T-helper 17 cell (primary cell): ENCODE measurements at places on chromosomes 2 and 18.

DNA sequence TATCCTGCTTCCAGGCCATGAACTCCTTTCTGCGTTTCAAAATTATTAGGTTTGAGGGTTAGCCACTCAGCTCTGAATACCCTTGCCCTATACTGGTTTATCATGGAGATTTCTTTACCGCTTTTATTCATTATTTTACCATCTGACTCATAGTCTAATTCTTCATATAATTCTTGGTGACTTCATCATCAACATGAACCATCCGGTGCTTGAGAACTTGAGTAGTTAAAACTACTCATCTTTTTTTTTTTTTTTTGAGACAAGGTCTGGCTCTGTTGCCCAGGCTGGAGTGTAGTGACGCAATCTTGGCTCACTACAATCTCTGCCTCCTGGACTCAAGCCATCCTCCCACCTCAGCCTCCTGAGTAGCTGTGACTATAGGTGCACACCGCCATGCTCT lies 94.2 kb upstream of the LHCGR start:
- no peak for DNase-seq

GRCh38 chr2:119122663-119123062 lies 35.9 kb downstream of the C1QL2 start:
- DNase-seq = no peak

DNA sequence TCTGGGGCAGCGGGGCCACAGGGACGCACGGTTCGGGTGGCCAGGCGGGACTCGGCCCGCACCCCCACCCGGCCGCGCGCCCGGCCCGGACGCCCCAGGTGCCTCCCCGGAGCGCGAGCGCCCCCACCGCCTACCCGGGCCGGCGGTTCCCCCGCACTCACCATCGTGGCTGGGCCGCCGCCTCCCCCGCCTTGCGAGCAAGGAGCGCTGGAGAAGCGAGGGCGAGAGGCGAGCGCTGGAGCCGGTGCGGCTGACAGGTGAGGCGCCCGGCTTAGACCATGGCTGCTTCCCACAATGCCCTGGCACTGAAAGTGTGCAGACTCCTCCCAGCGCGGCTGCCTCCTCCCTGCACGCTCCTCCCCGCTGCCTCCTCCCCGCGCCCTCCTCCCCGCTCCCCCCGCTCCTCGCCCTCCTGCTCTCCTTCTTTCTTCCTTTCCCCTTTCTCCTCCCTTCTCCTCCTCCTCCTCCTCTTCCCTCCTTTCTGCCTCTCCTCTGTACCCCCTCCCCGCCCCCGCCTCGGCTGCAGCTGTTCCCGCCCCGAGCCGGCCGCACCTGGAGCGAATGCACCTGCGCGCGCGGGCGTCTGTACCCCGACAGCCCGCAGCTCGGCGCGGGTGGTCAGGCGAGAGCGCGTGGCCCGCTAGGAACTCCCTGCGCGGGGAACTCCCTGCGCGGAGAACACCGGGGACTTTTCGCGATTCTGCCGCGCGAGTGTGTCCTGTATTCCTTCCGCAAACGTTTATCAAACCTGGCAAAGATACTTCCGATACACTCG lies at the start of gene AP1S3:
TSS of gene AP1S3 (minus strand) at position 296 of the 775 bp plus-strand sequence. CDS start at position 164, 132 bp downstream.
- peak; percentile 74 for DNase-seq

DNA sequence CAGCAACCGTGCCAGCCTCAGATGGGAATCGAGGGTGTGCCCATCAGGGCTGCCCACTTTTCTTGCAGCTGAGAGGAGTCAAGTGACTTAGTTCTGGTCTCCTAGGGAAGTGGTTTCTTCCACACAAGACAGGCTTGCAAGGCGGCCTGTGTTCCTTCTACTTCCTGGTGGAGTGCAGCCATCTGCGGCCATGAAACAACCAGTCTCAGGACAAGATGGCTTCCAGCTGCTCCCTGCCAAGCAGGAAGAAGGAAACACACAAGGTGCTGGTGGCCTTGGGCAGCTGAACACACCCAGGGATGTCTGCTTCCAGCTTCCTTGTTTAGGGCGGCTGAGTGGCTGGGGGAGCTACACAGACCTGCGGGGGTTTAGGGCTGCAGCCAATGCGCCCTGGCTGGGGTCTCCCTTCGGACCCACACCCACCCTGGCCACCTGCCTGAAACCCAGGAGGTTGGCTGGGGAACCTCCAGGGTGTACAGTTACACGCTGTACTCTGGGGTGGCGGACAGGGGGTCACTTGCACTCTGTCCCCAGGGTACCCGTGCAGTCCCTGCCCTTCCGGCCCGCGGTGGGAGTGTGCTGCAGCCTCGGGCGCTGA lies 34.7 kb downstream of the PTPN18 start:
- no peak for DNase-seq

- no peak for DNase-seq
Observed at GRCh38 chr2:190446193-190446592, 38.0 kb downstream of the MFSD6 start.

- no peak for DNase-seq
Observed at GRCh38 chr2:126657148-126657635, 1.2 kb downstream of the GYPC start.

- DNase-seq = no peak
Observed at GRCh38 chr2:12722447-12723316, 5.9 kb downstream of the TRIB2 start.

GRCh38 chr18:22088996-22089640 lies 80.3 kb upstream of the GATA6 start:
- no peak for DNase-seq

- DNase-seq = no peak
Observed at GRCh38 chr2:1742681-1743395, 1.5 kb downstream of the PXDN start.

DNA sequence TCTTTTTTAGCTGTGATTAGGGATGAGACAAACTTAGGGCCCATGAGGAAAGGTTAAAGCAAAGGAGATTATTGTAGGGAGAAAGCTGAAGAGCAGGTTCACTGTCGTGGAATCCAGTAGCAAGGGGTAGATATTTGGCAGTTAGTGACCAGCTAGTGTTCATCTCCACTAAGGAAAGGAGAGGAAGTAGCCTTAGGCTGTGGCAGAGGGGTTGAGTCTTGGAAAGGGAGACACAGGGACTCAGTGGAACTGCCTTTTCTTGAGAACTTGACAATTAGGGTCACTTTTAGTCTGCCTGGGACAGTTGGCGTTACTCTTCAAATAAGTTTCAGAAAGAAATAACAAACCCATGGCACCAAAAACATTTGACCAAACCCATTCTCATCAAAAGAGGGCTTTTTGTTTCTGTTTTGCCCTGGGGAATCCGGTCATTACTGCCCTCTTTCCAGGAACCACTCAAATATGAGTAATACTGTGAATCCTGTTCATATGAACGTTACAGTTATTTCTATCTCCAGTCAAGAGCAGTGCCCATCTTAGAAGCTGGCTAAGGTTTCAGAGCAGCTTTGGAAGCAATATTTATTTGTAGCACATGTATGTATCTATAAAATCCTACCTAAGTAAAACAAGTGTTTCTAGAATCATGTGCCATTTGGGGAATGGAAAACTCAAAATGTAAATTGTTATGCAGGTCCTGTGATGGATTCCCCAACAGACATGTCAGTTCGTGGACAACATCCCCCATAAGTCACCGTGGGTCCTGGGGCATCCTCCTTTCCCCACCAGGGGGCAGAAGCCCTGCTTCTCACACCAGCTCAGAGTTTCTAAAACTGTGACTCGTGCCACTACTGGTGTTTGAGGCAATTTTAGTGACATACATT lies 77.3 kb upstream of the PHLPP1 start:
- no peak for DNase-seq

DNA sequence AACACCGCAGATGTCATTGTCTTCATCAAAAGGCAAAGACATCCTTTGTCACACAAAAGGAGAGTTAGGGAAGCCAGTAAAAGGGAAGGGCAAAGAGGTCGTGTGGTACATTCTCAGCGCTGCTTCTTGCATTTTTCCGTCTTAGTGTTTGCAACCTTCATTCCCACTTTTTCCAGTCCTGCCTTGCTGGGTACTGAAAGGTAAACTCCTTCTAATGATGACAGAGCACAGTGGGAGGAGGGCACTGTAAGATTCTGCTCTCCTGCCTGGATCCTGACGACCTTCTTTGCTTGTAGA lies 424.3 kb upstream of the MEX3C start:
- DNase-seq = no peak

DNA sequence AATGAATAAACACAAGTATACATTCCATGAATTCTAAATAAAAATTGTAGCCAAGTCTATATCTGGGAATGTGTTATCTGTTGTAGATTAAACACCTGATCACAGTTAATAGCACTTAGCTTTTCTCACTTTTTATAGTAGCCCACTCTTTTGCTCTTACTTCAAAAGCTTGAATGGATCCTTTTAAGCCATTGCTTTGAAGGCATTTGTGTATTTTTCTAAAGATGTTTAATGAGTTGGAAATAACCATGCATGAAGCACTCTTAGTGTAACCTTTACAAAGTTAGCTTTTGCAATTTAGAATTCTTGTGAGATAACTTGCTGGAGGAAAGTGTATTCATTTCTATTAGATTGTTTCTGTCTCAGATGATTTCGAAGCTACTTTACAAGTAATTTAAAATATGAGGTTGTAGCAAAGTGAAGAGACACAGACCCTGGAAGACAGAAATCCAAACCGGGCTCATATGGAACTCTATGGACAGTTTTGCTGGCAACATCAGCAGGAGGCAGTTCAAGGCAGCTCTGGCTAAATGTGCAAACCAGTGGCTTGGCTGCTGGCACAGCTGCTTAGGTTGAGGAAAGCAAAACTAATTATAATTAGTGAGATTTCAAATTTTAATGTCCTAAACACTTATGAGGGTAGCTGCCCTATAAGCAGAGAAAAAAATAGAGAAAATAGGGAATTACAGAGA lies 469.8 kb upstream of the ZEB2 start:
- no peak for DNase-seq

DNA sequence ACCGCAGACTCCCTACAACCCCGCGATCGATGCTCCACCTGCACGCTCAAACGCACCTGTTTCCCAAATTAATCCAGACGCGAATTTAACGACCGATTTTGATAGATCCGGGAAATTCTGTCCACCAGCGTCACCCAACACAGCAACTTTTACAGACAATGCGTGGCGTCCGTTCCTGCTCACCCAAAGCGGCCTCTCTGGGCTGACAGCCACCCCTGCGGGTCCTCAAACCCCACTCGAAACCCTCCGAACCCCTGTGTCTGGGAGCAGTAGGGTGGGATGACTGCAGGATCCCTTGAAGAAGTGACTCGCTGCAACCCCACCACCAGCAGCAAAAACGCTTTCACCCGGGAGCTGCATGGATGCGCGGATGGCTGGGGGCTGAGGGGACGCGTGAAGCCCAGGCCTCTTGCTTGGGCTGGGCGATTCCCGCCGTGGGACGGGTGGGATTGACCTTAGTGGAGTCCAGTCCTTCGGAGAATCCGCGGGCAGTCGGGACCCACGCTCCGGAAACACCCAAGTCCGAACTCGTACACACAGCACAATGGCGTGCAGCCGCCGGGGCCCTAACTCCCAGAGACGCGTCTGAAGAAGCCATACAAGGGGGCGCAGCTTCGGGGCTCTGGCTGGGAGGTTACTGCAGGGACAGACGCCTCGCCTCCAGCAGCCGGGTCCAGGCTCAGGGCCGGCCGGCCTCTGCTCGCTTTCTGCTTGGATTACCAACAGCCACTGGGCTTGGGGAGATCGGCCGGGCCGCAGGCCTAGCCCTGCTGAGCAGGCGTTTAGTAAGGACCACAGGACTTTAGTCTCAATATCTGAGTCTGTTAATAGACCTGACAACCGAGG lies 31.1 kb upstream of the ATP6V1B1 start:
- no peak for DNase-seq

DNA sequence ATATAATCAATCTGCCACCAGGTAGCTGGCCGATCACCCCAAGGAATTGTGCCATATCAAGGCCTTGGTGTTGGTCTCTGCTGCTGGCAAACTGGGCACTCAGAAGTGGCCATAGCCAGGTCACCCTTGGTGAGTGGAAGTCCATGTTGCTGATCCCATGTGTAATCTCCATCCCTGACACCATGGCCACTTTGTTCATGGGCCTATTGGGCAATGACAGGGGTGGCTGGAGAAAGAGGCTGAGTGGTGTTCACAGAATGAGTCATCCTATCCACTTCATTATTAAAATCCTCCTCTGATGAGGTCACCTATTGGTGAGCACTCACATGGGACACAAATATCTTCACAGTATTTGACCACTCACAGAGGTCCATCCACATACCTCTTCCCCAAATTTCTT lies 26.7 kb upstream of the CD226 start:
- no peak for DNase-seq

- DNase-seq = no peak
Observed at GRCh38 chr2:197369228-197369932, 58.8 kb upstream of the ANKRD44 start.

GRCh38 chr2:181203916-181204315 lies 223.5 kb downstream of the UBE2E3 start:
- DNase-seq = no peak

GRCh38 chr2:2938481-2938880 lies 439.1 kb downstream of the EIPR1 start:
- DNase-seq = no peak

GRCh38 chr18:13247506-13247905 lies 28.9 kb downstream of the LDLRAD4 start:
- DNase-seq = no peak

- no peak for DNase-seq
Observed at GRCh38 chr2:223486751-223487150, 115.4 kb downstream of the SCG2 start.

DNA sequence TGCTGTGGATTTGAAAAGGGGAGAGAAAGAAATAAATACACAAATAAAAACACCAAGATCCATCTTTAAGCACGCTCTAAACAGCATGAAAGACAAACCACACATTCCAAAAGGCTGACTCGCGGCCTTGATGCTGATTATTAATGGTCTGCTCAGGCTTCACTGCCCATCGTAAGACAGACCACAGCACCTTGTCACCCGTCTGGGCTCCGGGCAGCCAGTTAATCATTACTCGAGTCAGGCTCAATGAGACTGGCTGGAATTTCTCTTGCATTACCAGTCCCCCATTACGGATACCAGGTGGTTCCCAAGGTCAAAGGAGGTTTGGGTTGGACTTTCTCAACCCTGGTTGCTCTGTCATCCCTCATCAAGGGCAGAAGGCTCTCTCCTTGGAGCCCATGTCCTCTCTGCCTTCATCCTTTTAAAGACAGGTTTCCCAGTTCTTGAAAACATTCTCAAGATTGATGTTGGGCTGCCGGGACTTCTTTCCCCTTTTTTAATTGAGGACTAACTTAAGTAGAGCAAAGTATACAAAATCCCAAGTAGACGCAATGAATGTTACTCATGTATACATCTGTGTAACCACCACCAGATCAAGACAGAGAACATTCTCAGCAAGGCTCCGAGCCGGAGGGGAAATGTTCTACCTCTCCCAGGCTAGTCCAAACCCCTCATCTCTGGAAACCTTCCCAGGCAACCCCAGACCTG lies 8.1 kb downstream of the SMAD7 start:
- DNase-seq = no peak

GRCh38 chr2:239152239-239152915 lies 248.4 kb downstream of the HDAC4 start:
- no peak for DNase-seq

GRCh38 chr2:26936855-26937254 lies 33.6 kb upstream of the MAPRE3 start:
- no peak for DNase-seq

- no peak for DNase-seq
Observed at GRCh38 chr2:48954935-48955334, 199.4 kb downstream of the FSHR start.

- DNase-seq = no peak
Observed at GRCh38 chr18:77114152-77114414, 18.5 kb downstream of the MBP start.
